ENCODE measurements at places on chromosomes 6 and 20.

- peak; percentile 95 for DNase-seq
These were observed 61.1 kb upstream of the SLC22A16 start for GRCh38 chr6:110537208-110538123.

- DNase-seq = no peak
These were observed 642 bp downstream of the NKX2-2 start for GRCh38 chr20:21513181-21513663.

DNA sequence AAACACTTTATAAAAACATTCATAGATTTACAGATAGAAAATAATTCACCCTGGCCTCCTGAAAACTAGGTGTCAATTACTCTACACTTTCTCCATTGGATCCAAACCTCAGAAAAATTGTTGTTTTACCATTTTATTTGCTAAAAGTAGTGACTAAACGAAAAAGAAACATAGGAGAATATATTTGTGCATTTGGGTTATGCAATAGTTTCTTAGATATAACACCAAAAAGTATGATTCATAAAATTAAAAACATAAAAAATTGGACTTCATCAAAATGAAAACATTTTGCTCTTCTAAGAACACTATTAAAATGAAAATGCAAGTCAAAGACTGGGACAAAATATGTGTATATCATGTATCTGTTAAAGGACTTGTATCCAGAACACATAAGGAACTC is 671.3 kb downstream of the MAFB start:
- DNase-seq = no peak

DNA sequence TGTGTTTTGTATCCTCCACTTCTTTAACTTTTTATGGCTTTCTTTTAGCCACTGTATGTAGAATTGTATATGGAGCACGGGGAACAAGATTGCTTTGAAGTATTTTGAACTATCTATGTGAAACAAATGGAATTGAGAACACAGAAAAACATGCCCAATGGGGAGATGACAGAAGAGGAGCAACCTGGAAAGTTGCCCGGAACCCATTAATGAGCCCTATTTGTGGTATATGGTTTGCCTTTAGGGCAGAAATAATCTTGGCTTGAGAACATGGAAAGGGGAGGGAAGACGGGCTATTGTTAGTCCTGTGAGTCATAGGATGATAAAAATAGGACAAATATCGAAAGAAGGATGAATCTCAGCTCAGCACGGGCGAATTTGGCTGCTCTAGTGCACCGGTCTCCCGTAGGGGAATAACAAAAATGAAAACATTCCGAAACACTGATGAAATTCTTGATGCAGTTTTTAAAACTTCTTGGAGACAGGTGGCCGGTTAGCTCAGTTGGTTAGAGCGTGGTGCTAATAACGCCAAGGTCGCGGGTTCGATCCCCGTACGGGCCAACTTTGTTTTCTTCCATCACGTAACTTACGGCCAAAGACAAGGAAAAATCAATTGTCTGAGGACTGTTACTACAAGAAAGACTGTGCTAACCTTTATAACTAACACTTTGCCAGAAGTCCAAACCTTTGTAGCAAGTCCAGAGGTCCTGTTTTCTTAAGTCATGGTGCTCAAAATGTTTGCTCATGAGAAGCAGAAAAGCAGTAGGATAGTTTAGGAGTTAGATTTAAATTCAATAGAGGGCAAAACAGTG is 15.7 kb downstream of the HMGN4 start:
- DNase-seq = peak; percentile 90

DNA sequence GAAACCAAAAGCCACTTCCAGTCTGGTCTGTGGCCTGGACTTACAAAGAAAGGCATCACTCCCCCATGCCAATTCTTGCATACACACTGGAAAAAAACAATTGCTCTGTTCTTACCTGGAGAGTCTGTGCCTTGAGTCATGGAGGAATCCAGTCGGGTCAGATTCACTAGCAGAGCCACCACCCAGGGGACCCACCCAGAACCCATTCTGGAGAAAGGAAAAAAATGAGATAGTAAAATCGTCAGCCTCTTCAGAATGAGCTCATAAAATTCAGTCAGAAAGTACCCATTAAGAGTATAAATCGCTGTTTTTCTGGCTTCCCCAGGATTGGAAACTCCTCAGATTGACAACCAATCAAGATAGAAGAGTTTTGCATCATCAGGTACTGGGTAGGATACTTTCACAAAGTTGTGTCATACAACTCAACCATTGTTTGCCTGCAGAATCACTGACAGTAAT is at the start of gene HLA-DOB:
HLA-DOB (minus strand) TSS at position 257 of the 459 bp plus-strand sequence; CDS start at position 206, 51 bp downstream.
- DNase-seq = peak; percentile 27

GRCh38 chr6:15077006-15077405 is 168.9 kb upstream of the JARID2 start:
- no peak for DNase-seq

DNA sequence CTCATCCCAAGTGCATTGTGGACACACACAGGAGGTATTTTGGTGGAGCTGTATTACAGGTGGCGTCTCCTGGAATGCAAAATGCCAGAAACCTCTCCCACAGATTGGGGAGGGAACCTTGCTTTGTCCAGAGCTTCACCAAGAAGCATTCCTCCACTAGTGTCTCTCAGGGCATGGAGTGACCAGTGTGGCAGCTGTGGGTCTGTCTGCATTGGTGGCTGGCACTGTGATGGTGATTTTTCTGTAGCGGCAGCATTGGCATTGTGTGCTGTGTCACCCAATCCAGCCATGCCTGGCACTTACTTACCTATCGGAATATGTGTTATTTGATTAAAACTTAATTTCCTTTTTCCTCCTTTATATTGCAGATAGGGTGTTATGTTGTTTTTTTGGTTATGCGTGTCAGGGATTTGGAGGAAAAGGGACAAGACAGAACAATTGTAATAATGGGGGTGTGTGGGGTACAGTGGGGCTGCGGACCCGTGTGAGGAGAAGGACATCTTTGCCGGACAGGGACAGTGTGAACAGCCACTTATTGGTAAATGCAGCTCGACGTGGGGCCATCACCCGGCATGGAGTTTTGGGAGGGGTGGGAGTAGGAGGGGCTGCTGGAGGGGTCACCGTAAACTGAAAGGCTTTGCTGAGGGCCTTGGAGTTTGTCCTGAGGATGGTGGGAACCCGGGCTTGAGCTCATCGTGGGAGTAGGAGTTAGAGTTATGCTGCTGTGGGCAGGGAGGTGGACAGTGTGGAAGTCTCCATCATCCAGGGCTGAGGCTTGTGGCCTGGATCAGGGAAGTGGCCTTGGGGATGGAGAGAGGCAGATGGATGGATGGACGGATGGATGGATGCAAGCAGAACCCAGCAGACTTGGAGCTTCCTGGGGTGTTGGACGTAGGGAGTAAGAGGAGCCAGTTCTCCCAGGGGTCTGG is 105.0 kb downstream of the SYCP2 start:
- DNase-seq = no peak

DNA sequence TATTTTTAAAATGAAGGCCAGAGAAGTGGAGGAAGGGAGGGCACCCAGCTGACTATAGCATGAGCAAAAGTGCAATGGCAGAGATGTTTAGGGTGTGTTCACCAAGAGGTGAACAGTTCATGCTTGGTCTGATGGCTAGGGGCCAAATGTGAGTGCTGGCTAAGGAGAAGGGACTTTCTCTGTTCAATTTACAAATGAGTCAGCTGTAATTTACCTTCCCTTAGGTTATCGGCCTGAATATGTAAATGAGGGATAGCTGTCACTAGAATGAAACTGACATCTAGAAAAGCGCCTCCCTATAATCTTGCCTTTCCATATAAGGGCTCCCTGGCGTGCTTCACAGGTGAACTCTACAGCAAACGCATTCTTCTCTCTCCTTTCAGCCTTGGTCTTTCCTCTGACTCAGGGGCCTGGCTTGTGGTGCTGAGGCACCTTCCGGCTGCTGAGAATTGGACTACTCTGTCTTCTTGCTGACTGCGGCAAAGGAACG is 114.7 kb upstream of the BACH2 start:
- DNase-seq = peak; percentile 24

DNA sequence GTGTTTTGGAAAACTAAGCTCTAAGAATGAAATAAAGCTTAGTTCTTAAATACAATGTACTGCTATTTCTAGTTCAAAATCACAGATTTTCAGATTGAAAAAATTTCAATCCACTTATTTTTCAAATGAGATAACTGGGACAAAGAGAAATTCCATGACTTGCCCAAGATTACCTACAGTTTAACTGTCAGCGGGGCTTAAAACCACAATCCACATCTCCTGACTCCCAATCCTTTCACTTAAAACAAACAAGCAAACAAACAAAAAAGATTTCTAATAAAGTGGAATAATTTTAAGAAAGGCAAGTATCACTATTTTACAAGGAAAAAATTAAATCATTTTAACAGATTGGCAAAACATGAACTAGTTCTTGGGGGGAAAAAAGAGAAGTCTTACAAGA is 4.2 kb downstream of the PHIP start:
- no peak for DNase-seq

DNA sequence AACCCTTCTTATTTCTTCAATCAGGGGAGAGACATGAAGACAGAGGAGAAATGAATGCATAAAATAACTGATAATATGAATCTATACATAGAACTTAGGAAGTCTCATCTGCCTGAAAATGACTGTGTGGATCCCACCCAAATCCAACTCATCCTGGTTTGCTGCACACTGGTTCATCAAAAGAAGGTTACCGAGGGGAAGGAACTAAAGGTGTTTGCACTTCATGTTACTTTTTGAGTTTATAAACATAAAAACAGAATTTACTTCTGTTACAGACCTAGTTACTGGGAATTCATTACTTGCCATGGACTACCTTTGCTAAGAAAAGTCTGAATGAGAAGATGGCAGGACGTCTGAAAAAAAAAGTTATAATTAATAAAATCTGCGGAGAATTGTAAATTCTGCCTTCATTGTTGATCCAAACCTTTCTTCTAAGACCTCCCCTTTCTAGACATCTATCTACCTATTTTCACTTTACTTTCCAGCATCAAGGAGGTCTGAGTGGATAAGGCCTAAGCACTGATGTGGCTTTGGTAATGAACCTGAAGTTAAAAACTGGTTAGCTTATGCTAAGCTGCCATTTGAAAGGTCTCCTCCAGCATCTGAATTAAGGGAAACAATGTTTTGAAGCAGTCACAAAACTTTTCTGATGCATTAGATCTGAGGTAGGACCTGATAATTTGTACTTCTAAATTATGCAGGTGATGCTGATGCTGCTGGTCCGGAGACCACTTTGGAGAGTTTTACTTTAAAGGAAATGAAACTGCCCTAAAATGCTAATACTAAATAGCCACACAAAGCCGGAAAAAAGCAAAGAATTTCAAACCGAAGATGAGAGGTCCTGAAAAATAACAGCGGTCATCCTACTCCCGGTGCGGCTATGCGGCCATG is 84.0 kb downstream of the HFE start:
- no peak for DNase-seq

Measured in A172 (cell line).